Glomerular endothelial cell (primary cell): ENCODE measurements at places on chromosomes 2 and 18.

DNA sequence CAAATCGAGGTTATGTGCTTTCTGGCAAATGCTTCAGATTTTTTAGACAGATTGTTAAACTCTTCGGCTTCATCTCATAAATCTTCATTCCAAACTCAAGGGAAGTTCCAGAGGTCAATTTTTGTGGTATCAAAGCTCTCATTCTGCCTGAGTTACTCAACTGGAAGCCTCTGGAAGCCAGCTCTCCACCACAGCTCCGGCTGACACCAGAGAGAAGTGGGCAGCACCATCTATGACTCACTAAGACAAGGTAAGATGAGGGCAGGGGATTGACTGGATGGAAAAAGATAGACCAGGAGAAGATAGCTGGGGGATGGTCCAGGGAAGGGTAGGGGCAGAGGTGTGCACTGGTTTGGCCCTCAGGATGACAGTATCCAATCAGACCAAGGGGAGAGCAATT lies 137.3 kb upstream of the HNRNPA3 start:
- DNase-seq = no peak

GRCh38 chr2:19367326-19367725 lies 8.9 kb upstream of the OSR1 start:
- DNase-seq = no peak

DNA sequence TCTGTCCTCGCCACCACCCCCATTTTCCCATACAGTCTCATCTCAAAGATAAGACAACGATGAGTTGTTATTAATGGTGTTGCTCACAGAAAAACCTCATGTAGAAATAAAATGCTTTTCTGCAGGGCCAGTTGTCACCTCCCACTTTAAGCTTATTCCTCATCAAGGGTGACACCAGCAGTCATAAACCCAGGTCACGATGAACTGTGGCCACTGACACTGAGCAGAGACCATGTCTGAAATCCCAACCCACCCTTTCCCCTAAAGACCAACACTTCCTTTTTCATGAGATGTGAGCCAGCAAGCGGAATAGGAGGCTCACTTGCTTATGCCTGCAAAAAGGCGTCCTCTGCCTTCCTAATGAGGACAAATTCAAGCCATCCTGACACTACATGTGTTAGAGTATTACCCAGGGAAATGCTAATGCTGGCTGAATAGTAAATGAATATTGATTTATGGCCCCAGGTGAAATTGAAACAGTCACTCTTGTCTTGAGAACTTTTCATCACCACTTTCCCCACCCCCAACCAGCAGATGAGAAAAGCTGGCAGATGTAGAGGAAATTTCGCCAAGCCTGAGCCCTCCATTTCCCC lies 228.4 kb downstream of the MGAT5 start:
- no peak for DNase-seq

DNA sequence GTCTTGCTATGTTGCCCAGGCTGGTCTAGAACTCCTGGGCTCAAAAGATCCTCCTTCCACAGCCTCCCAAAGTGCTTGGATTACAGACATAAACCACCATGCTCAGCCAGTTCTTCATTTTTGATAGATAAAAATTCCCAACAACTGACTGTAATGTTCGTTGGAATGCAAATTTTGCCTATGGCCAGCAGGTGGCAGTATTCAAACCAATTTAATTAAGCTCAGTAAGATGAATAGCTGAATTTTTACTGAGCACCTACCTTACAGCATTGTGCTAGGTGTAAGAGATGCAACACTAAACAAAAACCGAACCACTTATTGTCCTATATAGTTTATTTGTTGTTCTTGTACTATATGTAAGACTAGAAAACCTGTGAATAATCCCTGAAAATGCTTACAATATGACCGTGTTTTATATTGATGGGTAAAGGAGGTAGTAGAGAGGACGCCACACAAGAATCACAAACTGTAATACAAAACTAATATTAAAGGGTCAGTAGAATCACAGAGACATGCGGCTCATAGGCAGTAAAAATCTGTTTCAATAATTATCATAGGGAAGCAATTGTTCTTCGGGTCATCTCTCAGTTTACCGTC lies 8.2 kb upstream of the TMEM182 start:
- DNase-seq = no peak

GRCh38 chr2:45532181-45532580 lies 78.9 kb downstream of the SRBD1 start:
- no peak for DNase-seq

DNA sequence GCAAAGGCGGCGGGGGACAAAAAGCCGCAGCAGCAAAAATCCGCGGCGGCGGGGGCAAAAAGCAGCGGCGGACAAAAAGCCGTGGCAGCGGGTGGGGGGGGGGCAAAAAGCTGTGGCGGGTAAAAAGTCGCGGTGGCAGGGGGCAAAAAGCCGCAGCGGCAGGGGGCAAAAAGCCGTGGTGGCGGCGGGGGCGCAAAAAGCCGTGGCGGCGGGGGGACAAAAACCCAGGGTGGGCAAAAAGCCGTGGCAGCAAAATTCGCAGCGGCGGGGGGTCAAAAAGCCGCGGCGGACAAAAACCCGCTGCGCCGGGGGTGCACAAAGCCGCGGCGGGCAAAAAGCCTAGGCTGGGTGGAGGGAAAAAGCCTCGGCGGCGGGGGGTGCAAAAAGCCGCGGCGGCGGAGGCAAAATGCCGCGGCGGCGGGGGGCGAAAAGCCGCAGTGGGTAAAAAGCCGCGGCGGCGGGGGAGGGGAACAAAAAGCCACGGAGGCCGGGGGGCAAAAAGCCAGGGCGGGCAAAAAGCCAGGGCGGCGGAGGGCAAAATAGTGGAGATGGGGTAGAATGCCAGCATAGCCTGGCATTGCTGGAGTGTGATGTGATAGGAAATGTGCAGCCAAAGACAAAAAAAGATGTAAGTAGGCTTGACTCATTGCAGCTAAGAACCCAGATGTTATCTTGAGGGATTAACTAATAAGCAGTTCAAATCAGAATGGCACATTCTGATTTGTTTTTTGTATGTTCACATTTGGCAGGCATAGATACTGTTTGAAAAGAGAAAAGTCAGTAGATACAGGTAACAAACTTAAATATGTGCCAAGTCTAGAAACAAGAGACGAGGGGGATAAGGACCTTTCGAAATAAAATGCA lies 1076.3 kb downstream of the RPIA start:
- no peak for DNase-seq

- no peak for DNase-seq
These were observed 146.6 kb upstream of the CHAC2 start for GRCh38 chr2:53620981-53621380.

DNA sequence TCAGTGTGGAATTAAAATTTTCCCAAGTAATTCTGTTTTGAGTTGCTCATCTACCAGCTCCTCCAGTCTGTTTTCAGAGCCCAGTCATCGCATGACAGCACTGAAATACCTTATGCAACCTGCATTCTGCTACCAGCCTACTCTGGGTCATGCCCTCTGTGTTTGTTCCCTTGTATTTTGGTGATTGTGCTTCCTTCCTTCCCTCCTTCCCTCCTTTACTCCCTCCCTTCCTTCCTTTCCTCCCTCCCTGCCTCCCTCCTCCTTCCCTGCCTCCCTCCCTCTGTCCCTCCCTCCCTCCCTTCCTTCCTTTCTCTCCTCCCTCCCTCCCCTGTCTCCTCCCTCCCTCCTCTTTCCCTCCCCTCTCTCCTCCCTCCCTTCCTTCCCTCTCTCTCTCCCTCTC lies 289.6 kb downstream of the CDH2 start:
- DNase-seq = no peak

DNA sequence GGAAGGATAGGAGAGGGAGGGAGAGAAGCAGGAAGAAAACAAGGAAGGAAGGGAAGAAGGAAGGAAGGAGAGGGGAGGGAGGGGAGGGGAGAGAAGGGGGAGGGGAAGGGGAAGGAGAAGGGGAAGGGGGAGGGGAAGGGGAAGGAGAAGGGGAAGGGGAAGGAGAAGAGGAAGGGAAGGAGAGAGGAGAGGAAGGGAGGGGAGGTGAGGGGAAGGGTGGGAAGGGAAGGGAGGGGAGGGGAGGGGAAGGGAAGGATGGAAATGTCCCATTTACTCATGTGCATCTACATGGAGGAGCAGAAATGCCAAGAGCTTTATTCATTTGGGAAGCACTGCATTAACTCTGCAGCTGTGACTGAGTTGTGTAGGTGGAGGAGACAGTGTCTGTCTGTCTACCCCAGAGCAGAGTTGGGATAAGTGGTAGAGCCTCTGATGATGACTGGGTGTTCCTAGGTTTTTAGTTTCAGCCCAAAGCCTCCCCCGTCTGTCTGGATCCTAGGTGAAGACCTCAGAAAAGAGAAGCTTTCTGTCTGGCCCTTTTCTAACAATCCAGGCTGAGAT lies 131.3 kb downstream of the COL6A3 start:
- no peak for DNase-seq

DNA sequence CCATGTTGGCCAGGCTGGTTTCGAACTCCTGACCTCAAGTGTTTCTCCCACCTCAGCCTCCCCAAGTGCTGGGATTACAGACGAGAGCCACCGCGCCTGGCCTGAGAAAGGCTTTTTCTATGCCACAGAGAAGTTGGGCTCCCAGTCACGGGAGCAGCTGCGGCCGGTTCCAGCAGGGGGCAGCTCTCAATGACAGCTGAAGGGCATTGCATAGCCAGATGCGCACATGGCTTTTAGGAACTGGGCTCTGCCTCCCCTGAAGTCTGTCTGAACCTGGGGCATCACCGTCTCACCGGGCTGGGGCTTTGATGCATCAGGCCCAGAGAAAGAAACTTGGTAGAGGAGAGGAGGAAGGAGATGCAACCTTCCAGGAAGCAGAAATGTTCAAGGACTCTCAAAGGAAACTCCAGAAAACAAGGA lies 84.2 kb upstream of the LAPTM4A start:
- DNase-seq = no peak

DNA sequence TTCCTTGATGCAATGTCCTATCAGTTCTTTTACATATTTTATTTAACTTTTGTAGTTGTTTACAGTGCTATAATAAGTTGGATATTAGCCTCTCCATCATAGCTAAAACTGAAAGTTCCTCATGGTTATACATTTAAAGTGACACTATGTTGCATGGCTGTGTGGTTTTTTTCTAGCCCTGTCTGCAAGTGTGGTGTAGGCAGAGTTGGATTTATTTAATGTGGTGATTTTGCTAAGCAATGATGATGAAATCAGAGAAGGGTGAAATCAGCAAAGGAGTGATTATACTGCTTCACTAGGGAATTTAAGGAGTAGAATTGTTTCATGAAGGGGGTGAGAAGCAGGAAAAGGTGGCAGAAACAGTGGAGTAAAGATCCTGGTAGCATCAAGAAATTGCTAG lies 18.3 kb upstream of the ENOSF1 start:
- no peak for DNase-seq

- DNase-seq = no peak
These were observed 8.3 kb downstream of the ARL5A start for GRCh38 chr2:151819920-151820319.

DNA sequence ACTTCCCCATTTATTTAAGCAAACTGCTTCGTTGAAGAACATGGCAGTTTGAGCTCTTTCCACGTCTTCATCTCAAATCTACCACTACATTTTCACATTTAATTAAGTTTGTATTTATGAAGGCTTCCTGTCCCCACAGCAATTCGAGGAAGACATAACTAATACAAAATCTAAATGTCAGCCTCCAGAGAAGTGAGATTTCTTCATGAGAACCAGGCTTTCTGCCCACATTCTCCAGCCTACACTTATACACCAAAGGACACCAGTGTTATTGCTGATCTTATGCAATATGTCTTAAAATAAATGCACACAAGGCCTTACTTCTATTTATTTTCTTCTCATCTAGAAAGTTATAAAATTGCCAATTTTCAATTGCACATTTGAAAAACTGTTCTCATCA lies 1209.3 kb upstream of the FAM98A start:
- DNase-seq = no peak

- DNase-seq = no peak
These were observed 27.7 kb upstream of the KDM3A start for GRCh38 chr2:86413296-86414094.

- DNase-seq = no peak
These were observed 9.5 kb downstream of the KCMF1 start for GRCh38 chr2:84980263-84980983.

- no peak for DNase-seq
These were observed 157.4 kb downstream of the MYT1L start for GRCh38 chr2:2173633-2174032.

DNA sequence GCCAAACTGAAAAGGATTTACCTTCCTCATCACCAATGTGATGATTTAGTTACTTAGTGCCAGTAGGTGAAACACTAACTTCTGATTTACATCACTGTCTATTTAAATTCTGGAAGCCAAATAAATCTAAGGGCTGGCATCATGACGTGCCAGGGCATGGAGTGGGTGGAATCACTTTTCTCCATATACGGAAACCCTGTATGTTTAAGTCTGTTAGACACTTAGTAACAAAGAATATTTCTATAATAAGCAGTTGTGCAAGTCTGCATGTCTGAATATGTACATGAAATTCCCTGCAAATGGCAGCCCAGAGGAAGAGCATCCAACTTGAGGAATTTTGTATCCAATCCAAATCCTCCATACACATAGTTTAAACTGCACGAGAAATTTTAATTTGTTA lies 243.1 kb upstream of the SMAD7 start:
- no peak for DNase-seq

GRCh38 chr2:105627534-105627933 lies 117.2 kb upstream of the NCK2 start:
- no peak for DNase-seq

GRCh38 chr2:127570282-127571250 lies 35.1 kb downstream of the MYO7B start:
- no peak for DNase-seq

GRCh38 chr2:86646865-86647264 lies 23.2 kb upstream of the RNF103 start:
- no peak for DNase-seq

DNA sequence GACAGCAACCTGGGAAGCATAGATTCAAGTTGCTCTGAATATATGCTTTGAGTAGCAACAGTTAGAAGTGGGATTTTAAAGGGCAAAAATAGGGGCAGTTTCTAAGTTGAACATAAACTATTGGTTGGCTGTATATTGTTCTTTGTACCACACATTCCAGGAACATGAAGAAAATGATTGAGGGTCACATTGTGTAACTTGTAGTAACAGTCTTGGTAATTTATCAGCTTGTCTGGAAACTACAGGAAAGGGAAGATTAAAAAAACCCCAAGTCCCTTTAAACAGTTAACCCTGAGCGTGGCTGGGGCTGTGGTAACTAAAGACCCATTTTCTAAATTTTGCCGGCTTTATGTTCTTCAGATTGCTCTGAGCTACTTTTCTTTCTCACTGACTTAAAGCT lies 7.4 kb downstream of the PLEKHB2 start:
- no peak for DNase-seq

DNA sequence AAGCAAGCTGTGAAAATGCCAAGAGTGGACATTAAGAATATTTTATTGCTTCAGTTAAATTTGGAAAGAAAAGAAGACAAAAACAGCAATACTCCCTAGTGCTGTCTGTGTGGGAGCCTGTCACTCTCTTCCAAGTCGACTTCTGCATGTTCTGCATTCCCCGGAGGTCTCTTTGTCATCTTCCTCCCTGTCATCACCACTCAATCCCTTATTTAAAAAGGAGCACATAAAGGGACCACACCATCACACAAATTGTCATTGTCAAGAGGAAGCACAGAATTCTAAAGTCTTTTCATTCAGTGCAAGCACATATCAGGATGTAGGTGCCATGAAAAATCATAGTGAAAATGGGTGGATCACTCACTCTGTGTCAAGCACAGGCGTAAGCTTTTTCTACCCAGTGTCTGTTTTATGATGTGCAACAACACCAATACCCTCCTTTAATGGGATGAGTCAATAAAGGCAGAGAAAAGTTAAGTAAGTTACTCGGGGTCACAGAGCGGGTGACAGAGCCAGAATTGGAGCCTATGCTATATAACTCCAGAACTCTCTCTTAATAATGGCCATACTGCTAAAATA lies 222.4 kb upstream of the HNMT start:
- no peak for DNase-seq

GRCh38 chr2:3470166-3470651 lies 49.1 kb downstream of the ADI1 start:
- DNase-seq = no peak
